ENCODE measurements at places on chromosomes 5 and 9.

DNA sequence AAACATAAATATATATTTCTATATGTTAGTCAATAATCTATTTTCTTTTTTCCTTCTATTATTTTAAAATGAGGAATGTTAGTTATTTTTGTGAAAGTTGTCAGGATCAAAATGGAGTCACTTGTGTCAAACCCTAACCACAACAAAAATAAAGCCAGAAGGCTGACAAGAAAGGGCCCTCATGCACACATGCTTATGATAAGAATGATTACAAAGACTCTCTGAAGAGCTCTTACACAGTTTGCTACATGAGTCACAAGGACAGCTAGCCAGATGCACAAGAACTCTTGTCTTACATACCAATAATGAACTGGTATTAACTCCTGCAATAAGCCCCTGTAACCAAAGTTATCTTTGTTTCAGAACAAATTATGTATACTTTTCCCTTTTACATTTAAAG lies 64.7 kb downstream of the GGTA1 start:
- DNase-seq: peak; percentile 34

GRCh38 chr5:154221371-154221896 lies 30.9 kb downstream of the GALNT10 start:
- DNase-seq: no peak

DNA sequence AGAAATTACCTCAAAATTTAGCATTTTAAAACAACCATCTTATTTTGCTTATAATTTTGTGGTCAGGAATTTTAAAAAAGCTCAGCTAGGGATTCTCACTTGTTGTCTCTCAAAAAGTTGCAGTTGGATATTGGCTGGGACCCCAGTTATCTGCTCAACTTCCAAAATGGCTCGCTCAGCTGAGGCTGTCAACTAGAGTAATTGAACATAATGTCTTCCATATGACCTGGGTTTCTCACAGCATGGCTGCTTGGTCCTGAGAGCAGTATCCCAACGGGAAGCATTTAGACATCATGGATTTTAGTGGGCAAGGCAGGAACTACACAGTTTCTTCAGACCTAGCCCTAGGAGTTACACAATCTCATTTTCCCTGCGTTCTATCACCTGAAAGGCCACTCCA lies 63.6 kb upstream of the SPEF2 start:
- DNase-seq: no peak

DNA sequence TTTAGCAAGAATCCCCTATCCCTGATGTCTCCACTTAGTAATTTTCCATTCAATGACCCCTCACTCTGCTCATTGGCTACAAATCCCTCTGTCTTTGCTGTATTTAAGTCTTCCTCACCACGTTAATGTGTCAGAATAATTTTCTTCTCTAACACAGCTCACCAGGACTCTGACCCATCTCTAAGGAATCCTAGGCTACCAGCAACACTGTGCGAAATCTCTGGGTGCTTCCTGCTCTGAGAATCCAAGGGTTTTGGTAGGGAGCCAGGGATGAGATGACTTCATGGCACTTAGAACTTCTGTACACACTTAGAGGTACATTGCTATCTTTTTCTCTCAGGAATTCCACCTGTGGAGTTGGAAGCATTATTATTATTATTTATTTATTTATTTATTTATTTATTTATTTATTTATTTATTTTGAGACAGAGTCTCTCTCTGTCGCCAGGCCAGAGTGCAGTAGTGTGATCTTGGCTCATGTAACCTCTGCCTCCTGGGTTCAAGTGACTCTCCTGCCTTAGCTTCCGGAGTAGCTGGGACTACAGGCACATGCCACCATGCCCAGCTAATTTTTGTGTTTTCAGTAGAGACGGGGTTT lies 53.5 kb downstream of the FOXI1 start:
- no peak for DNase-seq

DNA sequence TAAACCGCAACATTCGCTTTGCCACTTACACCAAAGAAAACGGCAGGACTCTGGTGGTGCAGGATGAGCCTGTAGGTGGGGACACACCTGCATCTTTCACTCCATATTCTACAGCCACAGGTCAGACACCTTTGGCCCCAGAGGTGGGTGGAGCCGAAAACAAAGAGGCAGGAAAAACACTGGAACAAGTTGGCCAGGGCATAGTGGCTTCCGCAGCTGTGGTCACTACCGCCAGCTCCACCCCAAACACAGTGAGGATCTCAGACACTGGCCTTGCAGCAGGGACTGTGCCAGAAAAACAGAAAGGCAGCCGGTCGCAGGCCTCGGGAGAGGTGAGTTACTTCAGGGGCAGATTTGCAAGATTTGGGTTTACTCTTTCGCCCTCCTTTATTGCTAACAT lies 33.8 kb downstream of the KDM3B start:
- no peak for DNase-seq

DNA sequence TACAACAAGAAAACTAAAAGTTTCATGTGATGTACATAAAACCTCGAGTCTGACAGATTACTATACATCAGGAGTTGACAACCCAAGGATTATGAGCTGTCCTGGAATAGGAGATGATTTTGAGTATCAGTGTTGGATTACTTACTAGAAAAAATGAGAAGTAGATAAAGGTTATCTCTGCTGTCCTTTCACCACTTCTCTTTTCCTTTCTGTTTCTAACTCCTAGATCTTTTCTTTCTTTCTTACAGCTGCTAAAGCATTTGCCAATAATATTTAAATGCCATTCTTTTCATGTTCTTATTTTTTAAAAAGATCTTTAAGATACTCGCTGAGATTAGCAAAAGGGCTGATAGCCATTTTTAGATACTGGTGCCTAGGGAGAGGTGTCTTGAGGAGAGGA lies 14.8 kb downstream of the RBM27 start:
- DNase-seq: no peak

DNA sequence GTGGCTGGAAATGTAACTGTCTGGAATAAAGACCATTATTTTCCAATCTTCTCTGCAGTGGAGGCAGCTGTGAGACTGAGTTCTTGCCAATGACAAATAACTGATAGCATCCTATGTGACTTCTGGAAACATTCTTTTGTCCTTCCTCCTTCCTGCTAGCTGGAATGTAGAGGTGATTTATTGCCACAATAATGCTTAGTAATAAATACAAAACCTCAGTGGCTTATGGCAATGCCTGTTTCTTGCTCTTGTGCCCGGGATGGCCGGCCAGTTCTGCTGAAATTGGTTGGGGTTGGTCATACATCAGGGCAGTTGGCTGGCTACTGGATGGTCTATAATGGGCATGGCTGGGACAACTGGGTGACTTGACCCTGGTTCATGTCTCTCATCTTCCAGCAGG lies 12.2 kb upstream of the TEX48 start:
- DNase-seq: no peak

DNA sequence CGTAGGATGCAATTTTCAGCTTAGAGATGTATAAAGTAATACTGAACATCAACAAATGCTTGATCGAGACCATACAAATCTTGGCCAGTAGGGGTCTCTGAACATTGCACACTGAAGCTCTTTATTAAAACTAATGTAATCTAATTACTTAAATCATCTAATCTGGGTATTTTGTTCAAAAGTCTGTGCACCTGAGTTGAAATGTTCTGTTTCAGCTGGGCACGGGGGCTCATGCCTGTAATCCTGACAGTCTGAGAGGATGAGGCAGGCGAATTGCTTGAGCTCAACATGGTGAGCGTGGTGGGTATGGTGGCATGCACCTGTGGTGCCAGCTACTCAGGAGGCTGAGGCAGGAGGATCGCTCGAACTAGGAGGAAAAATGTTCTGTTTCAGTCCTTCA lies 41.0 kb downstream of the ESM1 start:
- DNase-seq: peak; percentile 56

GRCh38 chr9:91428436-91428835 lies 4.8 kb upstream of the NFIL3 start:
- DNase-seq: no peak

- DNase-seq: no peak
Observed at GRCh38 chr5:141490271-141490670, 1.4 kb downstream of the PCDHGC5 start.

DNA sequence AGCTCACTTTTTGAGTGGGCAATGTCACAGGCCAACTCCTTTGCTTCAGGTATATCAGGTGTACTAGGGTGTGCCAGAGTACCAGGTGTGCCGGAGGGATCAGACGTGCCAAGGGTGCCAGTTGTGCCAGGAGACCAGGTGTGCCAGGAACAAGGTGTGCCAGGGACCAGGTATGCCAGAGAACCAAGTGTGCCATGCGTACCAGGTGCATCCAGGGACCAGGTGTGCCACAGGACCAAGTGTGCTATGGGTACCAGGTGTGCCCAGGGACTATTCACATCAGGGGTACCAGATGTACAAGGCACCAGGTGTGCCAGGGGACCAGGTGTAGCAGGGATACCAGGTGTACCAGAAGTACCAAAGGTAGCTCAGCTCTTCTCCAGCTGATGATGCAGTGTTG lies 174.7 kb upstream of the S1PR3 start:
- no peak for DNase-seq

GRCh38 chr9:88197781-88198340 lies 59.6 kb upstream of the SPATA31C2 start:
- no peak for DNase-seq

DNA sequence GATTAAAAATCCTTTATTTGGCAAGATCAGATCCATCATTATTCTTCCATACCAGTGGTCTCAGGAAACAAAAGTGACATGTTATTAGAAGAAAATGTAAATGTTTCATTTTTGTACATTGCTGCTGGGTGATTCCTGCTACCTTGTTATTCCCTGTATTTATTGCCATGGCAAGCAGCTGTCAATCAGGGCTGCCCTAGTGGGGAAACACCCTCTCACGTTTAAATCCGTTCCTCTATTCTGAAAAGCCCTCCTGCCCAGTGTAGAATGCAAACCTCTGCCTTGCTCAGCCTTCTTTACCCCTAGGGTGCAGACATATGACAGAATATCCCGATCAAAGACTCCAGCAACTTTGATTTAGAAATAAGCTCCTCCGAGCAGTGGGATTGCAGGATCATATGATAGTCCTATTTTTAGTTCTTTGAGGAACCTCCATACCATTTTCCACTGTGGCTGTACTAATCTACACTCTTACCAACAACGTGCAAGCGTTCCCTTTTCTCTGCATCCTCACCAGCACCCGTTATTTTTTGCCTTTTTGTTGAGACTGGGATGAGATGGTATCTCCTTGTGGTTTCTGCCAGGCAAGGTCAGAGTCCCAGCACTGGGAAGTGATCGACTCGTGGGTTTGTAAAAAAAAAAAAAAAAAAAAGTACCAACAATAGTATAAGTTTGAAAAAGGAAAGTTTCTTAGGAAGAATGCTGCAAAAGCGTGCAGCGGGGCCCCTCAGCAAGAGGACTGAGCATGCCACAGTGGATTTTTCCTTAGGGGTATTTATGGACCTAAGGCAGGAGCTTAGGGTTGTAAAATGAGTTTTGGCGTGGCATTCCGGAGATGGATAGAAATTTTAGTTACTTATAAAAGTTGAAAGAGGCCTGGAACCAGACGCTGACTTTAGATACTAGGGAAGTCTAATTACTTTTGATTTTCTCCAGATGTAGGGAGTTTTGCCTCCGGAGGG lies 66.7 kb downstream of the HRH2 start:
- DNase-seq: no peak

GRCh38 chr5:116858705-116859333 lies 284.2 kb upstream of the SEMA6A start:
- DNase-seq: peak; percentile 96

GRCh38 chr5:95822043-95822541 lies 434 bp downstream of the GLRX start:
- DNase-seq: peak; percentile 47

- no peak for DNase-seq
Observed at GRCh38 chr9:34070606-34071324, 22.1 kb upstream of the UBAP2 start.

DNA sequence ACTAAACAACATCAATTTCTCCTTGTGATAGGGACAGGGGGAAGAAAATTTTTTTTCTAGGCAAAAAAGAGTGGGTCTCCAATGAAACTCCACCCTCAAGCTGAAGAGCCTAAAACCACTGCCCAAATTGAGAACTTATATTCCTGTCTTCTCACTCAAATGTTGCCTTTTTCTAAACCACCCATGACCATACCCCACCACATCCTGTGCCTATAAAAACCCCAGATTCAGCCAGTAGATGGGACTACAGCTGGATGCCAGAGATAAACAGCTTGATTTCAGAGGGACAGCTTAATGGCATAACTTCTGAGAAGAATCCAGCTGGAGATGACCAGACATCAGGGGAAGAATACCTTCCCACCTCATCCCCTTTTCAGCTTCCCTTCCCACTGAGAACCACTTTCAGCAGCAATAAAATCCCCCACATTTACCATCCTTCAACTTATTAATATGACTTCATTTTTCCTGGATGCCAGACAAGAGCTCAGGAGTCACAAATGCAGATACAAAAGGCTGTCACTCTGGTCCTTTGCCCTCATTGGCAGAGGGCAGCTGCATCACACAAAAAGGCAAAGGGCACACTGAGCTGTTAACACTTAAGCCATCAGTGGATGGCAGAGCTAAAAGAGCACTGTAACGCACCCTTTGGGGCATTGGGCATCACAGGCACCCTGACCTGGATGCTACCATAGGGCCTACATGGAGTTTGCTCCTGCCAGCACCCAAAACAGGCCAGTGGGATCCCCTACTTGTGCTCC lies 972.5 kb upstream of the CTNND2 start:
- DNase-seq: no peak

DNA sequence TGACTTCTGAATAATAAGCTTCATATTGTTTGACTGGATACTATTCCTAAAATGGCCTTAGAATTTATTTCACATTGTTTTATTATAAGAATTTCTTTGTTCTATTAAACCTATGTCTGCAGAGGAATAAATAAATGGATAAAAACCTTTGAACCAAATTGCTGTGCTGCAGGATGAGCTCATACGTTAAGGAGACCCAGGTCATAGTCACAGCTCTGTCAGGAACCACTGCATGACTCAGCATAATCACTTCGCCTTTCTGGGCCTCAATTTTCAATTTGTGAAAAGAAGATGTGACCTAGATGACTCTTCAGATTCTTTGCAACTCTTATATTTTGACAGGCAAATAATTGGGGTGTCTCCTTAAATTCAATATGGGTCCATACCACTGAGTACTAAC lies 36.7 kb upstream of the HMHB1 start:
- DNase-seq: no peak

DNA sequence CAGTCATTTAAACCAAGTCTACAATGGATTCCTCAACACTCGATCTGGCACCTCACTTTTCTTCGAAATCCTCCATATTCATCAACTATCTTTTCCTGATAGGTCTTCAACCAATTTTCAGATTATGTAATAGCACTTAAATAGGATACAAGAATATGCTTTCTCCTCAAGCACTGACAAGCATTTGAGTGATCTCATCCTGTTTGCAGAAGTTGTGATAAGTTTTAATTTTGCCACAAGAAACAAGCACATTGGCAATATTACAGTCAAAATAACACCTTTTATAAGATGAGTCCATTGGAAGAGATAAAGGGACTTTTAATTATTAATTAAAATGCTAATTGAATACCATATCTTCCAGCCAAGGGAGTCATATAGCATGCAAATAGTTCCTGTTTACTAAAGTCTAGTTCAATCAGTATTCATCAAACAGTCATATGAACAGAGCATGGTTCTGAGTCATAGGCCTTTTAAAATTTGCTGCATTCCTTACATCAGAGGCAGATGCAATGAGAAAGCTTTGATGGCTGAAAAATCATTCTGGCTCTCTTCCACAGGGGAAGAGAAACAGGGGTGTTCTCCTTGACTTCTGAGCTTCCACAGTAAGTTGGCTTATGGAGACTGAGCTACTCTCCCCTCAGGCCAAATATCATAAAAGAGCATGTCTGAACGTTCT lies 32.7 kb upstream of the ZCCHC9 start:
- peak; percentile 93 for DNase-seq

- DNase-seq: no peak
Observed at GRCh38 chr5:153558957-153559356, 68.5 kb downstream of the GRIA1 start.

Measured in SK-MEL-5 (cell line).